Ovary (tissue), 10 donors: ENCODE measurements at places on chromosomes 12 and 14. TPM values are rescaled to one million over a fixed set of nuclear protein-coding genes. Genes with fewer than 3 reads are reported as not detected.

GPRC5D gene
- 0.37 TPM for total RNA-seq

TBC1D30 gene
- total RNA-seq: 1.6 TPM

BIN2 gene
- total RNA-seq: 1.5 TPM

SYNDIG1L gene
- total RNA-seq: 0.35 TPM

AKAP5 gene
- total RNA-seq: 1.7 TPM

SCN8A gene
- 1.7 TPM for total RNA-seq

AGAP2 gene
- total RNA-seq: 0.69 TPM

OTX2 gene
- total RNA-seq: not detected

FLVCR2 gene
- 4.4 TPM for total RNA-seq

ALDH2 gene
- 133 TPM for total RNA-seq

B3GNT4 gene
- not detected for total RNA-seq

PCED1B gene
- 11.8 TPM for total RNA-seq

GNG2 gene
- total RNA-seq: 10.7 TPM

ATG14 gene
- total RNA-seq: 12.1 TPM

TMEM132D gene
- not detected for total RNA-seq

ANKRD33 gene
- total RNA-seq: not detected

SSPN gene
- 64.3 TPM for total RNA-seq

CCDC63 gene
- total RNA-seq: not detected

FGF6 gene
- total RNA-seq: not detected

RAB3IP gene
- total RNA-seq: 31.7 TPM

CD69 gene
- total RNA-seq: 1.5 TPM

MGP gene
- 109 TPM for total RNA-seq

PXN gene
- 34.8 TPM for total RNA-seq

KCNMB4 gene
- 3.0 TPM for total RNA-seq

SERPINA9 gene
- not detected for total RNA-seq

GRIP1 gene
- total RNA-seq: 3.9 TPM

AMN gene
- 0.71 TPM for total RNA-seq

DEPDC4 gene
- total RNA-seq: 1.1 TPM

FITM1 gene
- not detected for total RNA-seq

PMCH gene
- not detected for total RNA-seq

SLC5A8 gene
- total RNA-seq: 0.15 TPM

ANO4 gene
- 7.4 TPM for total RNA-seq
